ENCODE measurements at places on chromosomes 12 and 14.

GRCh38 chr12:28540324-28540714 is 350.1 kb downstream of the CCDC91 start:
- ATAC-seq: no peak

DNA sequence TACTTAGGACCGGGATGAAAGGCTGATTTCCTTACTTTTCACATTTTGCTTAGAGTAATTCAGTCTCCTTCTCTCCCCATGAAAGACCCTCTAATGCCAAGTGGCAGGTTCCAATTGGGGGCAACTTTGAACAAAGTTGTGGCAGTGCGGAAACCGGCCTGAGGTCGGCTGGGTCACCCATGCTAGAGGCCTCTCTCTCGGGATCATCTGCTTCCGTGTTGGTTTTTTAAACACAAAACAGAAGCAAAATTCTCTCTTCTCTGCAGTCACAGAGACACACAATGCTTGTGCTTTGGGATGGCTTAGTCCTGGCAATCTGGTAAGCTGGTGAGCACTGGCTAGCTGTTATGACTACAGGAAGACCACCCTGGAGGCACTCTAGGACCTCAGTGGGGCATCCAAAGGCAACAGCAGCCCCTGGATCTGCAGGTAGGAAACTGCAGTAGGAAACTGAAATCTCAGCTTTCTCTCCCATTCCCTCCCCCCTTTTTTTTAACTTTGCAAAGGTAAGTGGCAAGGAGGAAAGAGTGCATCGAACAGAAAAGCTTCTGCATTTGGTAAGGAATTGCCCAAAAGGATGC is 102.1 kb downstream of the BCL11B start:
- ATAC-seq: no peak

- no peak for ATAC-seq
These were observed 157.3 kb upstream of the DDHD1 start for GRCh38 chr14:53310412-53310811.

GRCh38 chr12:51971679-51972421 is 20.4 kb downstream of the ACVR1B start:
- no peak for ATAC-seq

- no peak for ATAC-seq
These were observed 13.7 kb downstream of the COL2A1 start for GRCh38 chr12:47990351-47991105.

- no peak for ATAC-seq
These were observed 102.0 kb downstream of the KCNMB4 start for GRCh38 chr12:70467918-70468733.

- ATAC-seq: no peak
These were observed 85.3 kb downstream of the PRIMA1 start for GRCh38 chr14:93702946-93703345.

- no peak for ATAC-seq
These were observed 172.1 kb downstream of the TSPAN9 start for GRCh38 chr12:3249081-3249800.

- peak; percentile 62 for ATAC-seq
These were observed 595 bp upstream of the METAP2 start for GRCh38 chr12:95473231-95473883.

DNA sequence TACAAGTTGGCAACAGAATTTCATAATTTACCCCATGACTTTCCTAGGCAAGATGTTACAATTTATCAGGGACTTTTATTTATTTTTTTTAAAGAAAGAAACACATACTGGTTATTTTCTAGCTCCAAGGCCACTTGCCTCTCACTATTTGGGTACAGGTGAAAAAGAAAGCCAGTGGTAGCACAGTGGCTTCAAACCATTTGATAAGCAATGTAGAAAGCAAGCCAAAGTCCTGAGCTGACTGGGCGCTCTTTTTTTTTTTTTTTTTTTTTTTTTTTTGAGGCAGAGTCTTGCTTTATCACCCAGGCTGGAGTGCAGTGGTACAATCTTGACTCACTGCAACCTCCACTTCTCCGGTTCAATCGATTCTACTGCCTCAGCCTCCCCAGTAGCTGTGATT is 73.3 kb downstream of the STXBP6 start:
- no peak for ATAC-seq

GRCh38 chr14:36317650-36318049 is 2.8 kb downstream of the MBIP start:
- ATAC-seq: no peak

- ATAC-seq: no peak
These were observed 3.1 kb downstream of the MCRS1 start for GRCh38 chr12:49564686-49565405.

DNA sequence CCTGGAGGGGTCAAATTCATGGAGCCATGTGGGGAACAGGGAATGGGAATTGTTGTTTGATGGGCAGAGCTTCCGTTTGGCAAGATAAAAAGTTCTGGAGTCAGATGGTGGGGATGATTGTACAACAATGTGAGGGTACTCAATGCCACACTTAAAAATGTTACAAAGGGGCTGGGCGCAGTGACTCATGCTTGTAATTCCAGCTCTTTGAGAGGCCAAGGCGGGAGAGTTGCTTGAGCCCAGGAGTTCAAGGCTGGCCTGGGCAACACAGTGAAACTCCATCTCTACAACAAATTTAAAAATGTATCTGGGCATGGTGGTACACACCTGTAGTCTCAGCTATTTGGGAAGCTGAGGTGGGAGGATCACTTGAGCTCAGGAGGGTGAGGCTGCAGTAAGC is 66.0 kb upstream of the DIO3 start:
- no peak for ATAC-seq

GRCh38 chr14:75519826-75520728 is 2.2 kb upstream of the BATF start:
- no peak for ATAC-seq

- ATAC-seq: no peak
These were observed 145.7 kb upstream of the LMNTD1 start for GRCh38 chr12:25698772-25699171.

- ATAC-seq: no peak
These were observed 175.8 kb upstream of the ATP2B1 start for GRCh38 chr12:89884416-89884898.

- ATAC-seq: peak; percentile 38
These were observed 329.4 kb upstream of the TBX3 start for GRCh38 chr12:115013236-115013981.

GRCh38 chr12:26548227-26548626 is 284.8 kb downstream of the ITPR2 start:
- ATAC-seq: no peak

- no peak for ATAC-seq
These were observed 10.2 kb upstream of the CMKLR1 start for GRCh38 chr12:108349278-108349688.

Data from SK-N-SH treated with all-trans-retinoic acid at 6 μM for 48 hours (cell line).